ENCODE measurements at places on chromosomes 2 and 18. TPM values are rescaled to one million over a fixed set of nuclear protein-coding genes. Genes with fewer than 3 reads are reported as not detected.
A peak's percentile ranks its signal among the peaks of the same experiment; 100 is the strongest.

Gene LCT
- not detected for total RNA-seq

DNA sequence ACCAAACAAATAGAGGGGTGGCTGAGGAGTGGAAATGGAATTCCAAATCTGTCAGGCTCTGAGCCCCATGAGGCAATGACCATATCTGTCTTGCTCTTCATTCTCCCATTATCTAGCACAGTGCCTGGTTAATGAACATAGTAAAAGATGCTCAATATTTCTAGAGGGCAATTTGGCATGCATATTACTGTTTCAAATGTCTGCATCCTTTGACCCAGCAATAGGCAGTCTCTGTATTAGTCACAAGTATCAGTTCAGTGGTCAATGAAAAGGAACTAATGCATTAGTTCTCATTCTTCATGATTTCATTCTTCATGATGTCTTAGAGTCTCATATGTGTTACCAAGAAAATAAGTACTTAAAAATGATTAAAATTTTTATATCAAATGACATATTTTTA, 28.4 kb upstream of the MALL start:
- DNase-seq, result no peak

Gene TEKT4
- total RNA-seq, result 4.1 TPM

GRCh38 chr2:241686324-241686649, 328 bp downstream of the DTYMK start:
- no peak for DNase-seq

DNA sequence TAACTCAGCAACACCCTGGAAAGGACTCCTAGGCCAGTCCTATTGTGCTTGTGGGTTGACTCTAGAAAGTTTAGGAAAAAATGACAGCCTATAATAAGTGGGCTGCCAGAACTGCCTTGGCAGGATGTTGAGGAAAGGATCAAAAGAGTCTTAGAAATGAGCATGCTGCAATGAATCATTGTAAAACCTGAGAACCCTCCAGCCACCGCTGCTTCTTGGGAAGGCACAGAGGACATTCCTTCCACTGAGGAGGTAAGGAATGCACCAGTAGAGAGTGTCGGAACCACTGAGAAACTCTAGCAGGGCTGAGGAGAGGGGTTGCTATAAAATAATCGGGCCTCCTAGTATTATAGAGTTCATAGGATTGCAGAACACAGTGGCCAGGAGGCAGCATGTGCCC, 146.7 kb upstream of the SMIM21 start:
- no peak for DNase-seq

- DNase-seq, result no peak
Measured at GRCh38 chr18:50866765-50867164, 12.2 kb upstream of the ME2 start.

DNA sequence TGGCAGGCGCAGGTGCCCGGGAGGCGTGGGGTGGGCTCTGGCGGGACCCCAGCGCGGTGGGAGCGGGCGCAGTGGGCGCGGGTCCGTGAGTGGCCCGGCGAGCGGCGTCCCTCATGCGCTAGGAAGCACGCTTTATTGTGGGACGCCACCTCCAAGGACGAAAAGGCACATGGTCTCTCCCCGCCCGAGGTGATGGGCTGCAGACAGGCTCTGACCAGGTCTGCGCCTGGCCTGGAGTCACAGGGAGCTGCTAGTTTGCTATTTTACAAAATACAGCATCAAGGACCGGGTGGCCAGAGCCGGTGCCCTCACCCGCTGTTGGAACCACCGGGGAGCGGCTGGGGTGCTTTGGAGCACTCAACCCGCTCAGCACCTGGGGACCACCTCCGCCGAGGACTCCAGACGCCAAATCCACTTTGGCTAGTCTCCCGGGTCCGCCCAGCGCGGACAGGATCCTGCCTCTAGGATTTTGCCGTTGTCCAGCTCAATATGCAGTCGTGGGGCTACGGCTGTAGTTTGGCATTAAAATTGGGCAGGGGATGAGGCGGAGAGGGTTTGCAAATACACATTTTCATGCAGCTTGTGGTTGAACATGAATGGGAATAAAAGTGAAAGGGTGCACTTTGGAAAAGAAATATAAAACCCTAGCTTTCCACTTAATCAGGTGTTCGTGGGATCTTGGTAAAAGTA, 65.4 kb downstream of the LRRFIP1 start:
- no peak for DNase-seq

Gene HOXD13
- not detected for total RNA-seq

GRCh38 chr2:106158871-106159270, 35.2 kb downstream of the UXS1 start:
- no peak for DNase-seq

GRCh38 chr18:68431111-68431921, 283.6 kb downstream of the TMX3 start:
- DNase-seq, result no peak

Gene MORN2
- 30.6 TPM for total RNA-seq

- no peak for DNase-seq
Measured at GRCh38 chr2:28721601-28722191, 29.9 kb upstream of the PPP1CB start.

Gene CCL20
- 8.0 TPM for total RNA-seq

DNA sequence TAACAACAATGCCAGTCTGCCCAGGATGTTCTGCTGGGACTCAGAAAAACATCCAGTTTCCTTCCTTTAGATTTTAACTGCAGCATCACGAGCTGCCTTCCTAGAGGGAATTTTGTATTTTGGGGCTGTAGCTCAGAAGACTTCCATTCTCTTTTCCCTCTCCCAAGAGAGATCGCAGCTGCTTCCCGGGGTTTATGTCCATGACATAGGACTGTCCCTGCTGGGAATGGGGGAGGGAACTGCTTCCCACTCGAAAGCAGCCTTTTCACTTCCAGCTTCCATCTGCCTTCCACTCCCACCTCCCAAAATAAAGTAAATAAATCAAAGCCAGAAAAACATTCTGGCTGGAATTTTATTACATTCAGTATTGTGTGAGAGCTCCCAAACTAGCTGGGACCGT, 52.4 kb downstream of the LIMS1 start:
- DNase-seq, result peak; percentile 38

DNA sequence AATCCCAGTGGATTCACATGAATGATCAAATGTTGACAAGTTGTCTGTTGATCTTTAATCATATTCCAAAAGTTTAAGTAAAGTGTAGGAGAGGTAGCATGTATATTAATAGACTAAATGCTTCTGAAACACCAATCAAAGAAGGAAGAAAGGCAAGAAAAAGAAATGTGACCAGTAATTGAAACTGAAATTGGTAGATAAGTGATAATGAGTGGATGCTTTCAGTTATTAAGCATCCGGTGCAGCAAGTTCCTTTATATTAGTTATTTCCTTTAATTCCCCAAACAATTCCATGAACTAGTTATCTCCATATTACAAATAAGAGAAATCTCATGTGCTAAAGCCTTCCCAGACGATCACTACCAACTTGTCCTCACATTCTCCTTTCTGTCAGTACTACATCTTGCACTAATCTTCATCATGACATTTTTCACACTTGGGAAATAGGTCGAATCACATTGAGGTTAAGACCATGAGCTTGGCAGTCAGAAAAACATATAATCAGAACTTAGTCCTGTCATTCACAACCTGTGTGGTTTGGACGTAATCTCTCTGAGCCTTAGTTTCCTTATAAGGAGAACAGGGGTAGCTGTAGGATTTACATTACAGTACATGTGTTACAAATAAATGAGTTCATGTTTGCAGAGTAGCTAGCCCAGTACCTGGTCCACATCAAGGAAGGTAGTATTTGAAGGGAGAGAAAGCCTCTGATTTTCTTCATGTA, 182.1 kb downstream of the NOL4 start:
- DNase-seq, result no peak

Gene NAT8
- total RNA-seq, result not detected

DNA sequence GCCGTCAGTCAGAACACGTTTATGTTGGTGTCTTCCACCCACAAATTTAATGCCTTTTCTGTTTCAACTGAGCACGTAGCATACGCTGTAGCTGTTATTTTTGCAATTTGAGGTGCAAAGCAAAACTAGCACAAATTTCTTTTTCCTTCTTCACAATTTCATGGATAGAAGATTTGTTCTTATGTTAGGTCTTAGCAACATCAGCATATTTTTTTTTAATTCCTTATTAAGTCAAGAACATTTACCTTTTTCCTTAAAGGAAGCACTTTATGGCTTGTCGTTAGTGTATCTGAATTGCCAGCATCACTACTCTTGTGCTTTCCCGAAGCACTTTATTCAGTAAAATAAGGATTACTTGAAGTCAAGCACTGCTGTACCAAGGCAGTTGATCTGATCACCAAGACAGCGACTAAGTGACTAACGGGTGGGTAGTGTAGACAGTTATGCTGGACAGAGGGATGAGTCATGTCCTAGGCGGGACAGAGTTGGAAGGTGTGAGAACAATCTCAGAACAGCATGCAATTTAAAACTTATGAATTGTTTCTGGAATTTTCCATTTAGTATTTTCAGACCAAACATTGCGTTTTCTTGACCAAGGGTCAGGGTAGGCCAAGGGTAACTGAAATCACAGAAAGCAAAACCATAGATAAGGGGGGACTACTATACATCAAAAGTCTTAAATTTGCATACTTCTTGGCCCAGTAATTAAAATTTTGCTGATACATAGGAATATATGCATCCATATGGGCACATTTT, 13.3 kb downstream of the BABAM2 start:
- DNase-seq, result no peak

DNA sequence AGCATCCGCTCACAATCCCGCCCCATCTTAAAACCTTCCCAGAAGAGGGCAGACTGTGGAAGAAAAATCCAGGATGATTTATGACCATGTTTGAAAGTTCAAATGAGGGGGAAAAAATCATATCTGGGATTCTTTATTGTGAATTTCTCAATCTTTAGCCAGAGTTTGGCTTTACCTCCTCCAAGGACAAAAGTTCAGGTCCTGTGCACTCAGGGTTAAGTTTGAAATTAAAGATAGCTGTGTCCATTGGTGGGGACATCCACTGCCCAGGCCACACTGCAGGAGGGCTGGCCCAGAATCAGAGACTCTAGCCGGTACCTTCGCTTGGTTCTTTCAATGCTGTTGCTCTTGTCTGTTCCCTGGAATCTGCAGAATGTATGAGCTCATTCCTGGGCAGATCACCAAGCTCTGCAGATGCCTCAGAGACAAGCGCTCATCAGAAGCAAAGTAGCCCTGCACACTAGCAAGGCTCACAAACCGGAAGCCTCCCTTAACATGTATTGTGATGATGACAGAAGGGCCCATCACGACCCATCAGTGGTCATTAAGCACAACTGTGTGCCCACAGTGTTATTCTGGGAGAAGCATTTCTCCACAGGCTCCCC, 375.3 kb upstream of the KLHL29 start:
- DNase-seq, result peak; percentile 71

DNA sequence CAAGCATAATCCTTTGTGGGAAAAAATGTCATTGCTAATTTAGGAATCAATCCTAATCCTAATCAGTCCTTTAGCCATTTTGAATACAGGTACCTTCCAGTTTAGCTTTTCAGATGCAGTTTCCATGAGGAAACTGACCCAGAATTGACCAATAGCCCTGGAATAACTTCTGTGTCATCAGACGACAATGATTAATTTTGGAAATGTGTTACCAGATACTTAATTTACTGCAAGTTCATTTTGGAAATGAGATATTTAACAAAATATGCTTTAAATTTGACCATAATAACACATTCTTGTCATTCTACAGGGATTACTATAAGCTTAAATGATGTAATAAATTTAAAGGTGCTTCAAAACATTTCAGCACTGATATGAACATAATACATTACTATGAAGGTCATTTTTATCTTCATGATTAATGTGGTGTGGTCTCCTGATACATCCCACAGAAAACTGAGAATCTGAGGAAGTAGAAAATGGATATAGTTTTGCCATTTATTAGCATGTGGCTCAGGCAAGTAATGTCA, 129.8 kb upstream of the SH3BP4 start:
- DNase-seq, result no peak

GRCh38 chr2:33497221-33497650, 20.8 kb downstream of the RASGRP3 start:
- DNase-seq, result no peak

DNA sequence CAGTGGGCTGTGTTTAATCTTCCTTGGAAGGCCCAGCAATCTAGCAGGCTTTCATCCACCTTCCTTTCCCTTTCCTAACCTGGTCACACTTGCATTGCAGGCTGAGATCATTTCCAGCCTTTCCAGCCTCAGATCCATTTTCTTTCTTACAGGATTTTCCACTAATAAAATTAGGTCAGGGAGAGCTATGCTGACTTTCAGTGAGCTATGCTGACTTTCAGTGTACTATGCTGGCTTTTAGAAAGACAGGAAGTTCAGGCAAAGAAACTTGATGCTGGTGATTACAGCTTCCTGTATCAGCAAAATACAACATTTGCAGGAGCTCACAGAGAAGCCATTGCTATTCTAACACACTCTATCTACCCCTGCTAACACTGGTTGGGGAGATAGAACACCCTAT, 735.0 kb downstream of the CCDC85A start:
- no peak for DNase-seq

DNA sequence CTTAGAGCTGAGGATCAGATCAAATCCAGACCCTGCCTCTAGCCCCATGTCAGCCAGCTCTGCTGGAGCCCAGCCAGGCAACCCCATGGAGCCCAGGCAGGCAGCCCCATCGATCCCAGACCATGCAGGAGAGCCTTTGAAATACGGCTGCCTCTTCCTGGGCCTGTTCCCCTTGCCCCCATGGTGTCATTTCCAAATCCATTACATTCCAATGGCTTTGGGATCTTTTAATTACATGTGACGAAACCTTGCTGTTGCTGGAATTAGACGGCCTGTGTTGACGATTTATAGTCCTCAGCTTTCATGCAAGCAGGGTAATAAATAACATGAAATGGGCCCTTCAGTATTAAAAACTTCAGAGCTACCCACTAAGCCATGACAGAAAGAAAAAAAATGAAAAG, 75.8 kb upstream of the SLC14A2 start:
- no peak for DNase-seq

Gene KIF1A
- total RNA-seq, result 2.3 TPM

DNA sequence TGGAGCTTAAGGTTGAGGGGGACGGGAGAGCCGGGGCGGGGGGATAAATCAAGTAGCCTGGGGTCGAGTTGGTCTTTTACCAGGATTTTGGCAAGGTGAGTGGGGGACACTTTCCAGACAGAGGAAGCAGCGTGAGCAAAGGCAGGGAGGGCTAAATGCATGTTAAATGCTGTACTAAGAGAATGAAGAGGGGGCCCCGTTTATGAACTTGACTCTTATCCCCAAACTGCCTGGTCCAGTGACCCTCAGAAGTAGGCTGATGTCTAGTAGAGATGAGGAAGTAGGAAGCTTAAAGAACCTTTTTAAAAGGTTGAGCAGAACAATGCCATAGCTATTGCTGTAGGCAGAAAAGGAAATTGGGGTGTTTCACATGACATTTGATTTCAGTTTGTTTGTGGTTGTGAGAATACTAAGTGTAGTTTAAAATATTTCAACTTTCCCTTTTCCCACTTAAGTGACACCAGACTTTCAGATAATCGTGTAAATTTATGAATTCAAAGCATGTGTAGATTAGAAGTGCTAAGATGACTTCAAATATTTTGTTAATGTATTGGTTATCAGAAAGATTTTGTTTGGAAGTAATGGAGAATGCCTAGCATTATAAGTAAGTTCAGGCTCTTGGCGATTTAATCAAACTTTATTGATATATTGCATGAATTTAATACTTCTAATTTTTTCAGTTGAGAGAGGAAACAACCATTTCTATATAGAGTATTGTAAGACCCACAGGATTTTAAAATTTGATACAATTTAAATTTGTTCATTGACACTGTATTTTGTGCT, 1.8 kb downstream of the REL start:
- no peak for DNase-seq

- DNase-seq, result no peak
Measured at GRCh38 chr18:6044773-6045172, 149.5 kb upstream of the TMEM200C start.

Gene PMAIP1
- 5.1 TPM for total RNA-seq

- DNase-seq, result peak; percentile 23
Measured at GRCh38 chr2:170425281-170425751, 247.4 kb downstream of the MYO3B start.

- no peak for DNase-seq
Measured at GRCh38 chr2:205811387-205811786, 129.1 kb downstream of the NRP2 start.

Data from lung (tissue), 17 donors.